ENCODE measurements at places on chromosomes 2 and 18.

DNA sequence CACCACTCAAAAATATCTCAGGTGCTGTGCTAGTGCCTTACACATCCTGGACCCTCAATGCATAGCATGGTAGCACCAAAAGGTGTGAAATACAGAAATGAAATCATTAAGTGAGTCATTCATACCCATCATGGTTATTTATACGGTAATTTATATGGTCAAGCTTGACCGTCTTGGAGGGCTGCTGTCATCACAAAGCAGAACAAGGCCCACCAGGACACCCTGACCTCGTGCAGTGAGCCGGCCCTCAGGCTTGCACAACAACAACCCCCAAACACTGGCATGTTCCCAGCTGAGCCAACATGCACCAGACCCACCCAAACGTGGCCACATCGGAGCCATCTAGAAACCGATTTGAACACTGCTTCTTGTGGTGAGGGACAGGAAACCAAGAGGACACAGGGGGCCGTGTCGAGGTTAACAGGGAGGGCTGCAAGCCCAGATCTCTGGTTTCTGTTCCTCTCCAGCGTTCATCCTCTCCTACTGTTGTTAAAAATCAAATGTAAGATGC lies 378.5 kb upstream of the ID2 start:
- DNase-seq: no peak

- no peak for DNase-seq
Observed at GRCh38 chr2:11750422-11750821, 4.0 kb downstream of the LPIN1 start.

DNA sequence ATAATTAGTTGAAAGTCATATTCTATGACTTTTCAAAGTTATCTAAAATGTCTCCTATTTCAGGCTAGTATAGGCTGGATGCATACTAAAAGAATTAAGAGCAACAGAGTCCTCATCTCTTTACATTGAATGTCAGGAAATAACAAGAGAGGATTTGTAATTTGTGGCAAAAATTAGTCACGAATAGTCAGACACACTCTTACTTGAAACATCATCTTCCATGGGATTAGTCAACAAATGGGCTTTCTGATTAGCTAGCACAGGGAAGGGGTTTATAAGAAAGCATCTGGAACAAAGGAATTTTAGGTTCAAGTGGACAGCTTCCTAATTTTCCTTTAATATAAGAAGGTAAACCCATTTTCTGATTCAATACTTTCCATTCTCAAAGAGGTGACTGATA lies 330.3 kb upstream of the MEX3C start:
- no peak for DNase-seq

GRCh38 chr2:135701442-135701841 lies 40.2 kb upstream of the UBXN4 start:
- no peak for DNase-seq

GRCh38 chr2:239522740-239523119 lies 121.9 kb upstream of the HDAC4 start:
- DNase-seq: no peak

DNA sequence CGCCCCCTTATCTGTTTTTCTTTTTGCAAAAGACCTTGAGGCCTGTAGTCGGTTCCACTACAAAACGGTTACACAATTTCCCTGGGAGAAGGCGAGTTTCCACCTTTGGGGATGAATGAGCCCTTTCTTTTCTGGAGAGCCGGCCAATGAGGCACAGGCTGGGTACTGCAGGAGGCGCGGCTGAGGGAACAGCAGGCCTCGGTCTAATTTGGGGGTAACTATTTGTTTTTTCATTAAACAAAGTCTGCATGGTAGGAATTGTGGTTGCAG lies 129.2 kb downstream of the MYCN start:
- no peak for DNase-seq

- no peak for DNase-seq
Observed at GRCh38 chr2:199370150-199370780, 87.5 kb downstream of the SATB2 start.

- DNase-seq: no peak
Observed at GRCh38 chr2:106516436-106516835, 29.3 kb downstream of the CD8B2 start.

DNA sequence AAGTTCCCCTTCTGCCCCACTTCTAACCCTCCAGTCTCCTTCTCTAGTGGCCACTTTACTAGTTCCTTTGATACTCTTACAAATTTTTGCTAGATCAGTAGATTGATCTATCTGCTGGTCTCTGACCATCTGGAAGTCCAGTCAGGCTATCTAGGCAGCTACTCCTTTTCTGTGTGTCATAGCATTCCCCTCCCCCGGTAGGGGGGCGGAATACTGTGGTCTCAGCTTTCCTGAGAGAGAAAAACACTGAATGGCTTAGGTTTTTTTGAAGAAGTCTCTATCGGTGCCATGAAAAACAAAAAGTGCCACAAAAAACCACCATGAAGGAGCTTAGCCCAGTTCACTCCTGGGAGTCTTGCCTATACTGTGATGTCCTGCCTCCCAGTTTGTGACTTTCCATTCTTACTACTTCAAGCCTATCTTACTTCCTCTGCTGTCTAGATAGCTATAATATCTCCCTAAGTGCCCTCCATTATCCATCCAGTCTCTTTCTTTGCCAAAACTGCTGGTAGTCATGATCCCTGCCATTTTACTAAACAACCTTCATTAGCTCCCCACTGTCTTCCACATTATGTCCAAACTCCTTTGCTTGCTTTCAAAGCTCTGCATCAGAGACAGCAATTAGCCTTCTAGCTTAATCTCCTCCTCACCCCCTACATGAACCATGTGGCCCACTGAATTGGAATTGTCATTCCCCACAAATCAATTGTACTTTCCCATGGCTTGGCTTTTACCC lies 29.9 kb downstream of the TPGS2 start:
- DNase-seq: no peak

DNA sequence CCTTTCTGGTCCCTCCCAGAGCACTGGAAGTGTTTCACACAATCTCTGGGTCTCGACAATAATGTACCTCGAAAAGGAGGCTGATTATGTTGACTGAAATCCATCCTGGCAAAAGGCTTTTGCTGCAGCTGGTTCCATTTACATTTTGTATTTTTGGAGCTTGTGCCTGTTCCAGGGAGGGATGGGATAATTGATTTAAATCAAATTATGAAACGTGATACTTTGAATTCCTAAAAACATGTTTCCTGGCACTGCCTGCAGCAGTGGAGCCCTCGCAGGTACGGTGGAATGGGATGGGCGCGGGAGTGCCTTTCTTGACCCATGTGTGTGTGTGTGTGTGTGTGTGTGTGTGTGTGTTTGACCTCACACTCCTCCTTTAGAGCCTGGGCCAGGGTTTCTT lies 455.5 kb upstream of the MEIS1 start:
- no peak for DNase-seq

GRCh38 chr2:128452536-128453530 lies 134.2 kb upstream of the HS6ST1 start:
- DNase-seq: no peak

DNA sequence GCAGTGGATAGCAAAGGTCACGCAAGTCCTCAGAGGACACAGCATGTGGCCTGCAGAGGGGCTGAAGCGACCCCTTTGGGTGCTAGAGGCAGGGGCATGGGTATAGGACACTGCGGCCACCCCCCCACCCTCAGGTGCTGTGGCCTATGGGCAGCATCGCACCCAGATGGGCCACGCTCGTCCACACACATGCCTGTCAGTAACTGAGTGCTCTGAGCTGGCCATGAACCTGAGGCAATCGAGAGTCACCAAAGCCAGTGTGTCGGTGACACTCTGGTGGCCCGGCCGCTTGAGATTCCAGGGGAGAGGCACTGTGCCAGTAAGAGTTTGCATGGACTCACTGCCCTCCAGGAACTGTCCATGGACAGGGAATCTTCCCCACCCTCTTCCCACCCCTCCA lies 22.7 kb upstream of the PTPN2 start:
- DNase-seq: no peak

- DNase-seq: no peak
Observed at GRCh38 chr18:35577045-35577848, 4.3 kb upstream of the GALNT1 start.

DNA sequence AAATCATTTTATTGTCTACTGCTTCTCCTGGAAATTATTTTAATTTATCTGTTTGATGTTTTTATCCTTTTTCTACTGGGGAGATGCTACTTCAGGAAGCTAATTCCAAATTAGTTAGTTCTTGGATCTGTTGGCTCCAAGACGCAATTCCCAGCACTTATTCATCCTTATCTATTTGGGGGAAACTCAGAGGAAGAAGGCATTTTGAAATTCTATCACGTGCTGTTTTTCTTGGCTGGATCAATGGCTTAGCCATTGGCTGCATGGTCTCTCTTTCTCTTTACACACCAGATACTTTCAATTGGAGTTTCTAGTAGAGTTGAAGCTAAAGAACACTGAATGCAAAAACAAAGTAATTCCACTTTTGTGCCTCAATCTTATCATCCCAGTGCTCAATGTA lies 98.3 kb downstream of the RAPGEF4 start:
- no peak for DNase-seq

DNA sequence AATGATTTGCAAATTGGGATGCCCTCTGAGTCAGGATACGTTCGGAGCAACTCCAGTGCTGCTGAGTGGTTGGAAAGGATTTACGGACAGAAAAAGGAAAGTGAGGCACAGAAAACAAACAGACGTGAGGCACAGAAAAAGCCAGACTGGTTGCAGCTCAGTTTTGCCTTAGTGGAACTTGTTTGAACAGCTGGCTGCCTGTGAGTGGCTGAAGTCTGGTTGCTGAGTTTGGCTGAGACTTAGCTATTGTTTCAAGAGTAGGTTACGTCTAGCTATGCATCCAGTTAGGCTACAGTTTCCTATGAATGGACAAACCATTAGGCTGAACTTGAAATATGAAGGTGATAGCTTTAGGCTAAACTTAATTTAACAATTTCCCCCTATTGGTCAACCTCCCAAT lies 256.6 kb downstream of the VAPA start:
- no peak for DNase-seq

DNA sequence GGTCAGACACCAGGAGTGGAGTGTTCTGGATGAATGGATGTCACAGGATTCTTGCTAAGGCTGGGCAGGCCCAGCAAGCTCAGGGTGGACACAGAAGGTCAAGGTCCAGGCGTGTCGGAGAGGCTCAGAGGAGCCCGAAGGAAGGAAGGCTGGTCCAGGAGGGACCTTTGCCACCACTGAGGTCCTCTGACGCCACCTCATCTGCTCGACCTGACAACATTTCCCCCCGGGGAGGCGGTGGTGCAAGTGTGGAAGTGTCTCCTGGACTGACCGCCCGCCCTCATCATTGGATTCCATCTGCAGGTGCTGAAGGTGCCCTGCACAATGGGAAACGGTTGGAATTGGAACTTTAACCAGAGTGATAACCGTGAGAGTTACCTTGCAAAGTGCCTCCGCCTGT lies 124.6 kb downstream of the RTP5 start:
- no peak for DNase-seq
